Putamen (tissue), 1 donor: ENCODE measurements at places on chromosomes 2 and 18.

DNA sequence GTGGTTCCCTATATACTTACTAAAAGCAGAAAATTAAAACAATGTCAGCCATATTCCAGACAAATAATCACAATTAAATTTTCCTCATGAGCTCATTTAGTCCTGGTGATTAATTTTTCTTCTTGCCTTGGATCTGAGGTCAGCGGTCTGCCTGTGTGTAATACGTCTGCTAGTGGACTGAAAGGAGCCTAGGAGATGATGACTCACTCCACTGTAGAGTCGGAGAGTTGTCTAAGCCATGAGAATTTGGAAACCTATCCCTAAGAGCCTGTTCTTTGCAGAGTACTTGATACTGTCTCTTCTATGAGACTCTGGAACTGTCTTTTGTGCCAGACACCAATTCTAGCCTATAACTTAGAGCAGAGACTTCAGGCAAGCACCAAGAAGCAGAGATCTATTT lies 94.2 kb upstream of the RAB27B start:
- no peak for DNase-seq

DNA sequence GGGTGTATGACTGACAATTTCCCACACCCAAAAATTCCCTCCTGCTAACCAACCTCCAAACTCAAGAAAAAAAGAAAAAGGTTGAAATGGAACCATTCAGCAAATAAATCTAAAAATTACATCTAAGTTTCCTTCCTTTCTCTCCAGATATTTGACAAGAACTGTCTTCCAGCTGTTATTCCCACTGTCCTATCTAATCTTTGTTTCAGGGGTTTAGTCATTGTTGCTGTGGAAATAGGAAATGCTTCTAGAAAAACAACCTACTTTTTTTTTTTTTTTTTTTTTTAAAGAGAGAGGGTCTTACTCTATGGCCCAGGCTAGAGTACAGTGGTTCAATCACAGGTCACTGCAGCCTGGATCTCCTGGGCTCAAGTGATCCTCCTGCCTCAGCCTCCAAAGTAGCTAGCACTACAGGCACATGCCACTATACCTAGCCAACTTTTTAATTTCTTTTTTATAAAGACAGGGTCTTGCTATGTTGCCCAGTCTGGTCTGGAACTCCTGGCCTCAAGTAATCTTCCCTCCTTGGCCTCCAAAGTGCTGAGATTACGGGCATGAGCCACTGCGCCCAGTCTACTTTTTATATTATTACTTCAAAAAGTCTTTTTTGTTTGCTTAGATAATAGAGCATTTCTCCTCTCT lies 88.1 kb downstream of the ITSN2 start:
- no peak for DNase-seq

- DNase-seq, result no peak
Measured at GRCh38 chr2:189995679-189996078, 66.8 kb downstream of the MSTN start.

DNA sequence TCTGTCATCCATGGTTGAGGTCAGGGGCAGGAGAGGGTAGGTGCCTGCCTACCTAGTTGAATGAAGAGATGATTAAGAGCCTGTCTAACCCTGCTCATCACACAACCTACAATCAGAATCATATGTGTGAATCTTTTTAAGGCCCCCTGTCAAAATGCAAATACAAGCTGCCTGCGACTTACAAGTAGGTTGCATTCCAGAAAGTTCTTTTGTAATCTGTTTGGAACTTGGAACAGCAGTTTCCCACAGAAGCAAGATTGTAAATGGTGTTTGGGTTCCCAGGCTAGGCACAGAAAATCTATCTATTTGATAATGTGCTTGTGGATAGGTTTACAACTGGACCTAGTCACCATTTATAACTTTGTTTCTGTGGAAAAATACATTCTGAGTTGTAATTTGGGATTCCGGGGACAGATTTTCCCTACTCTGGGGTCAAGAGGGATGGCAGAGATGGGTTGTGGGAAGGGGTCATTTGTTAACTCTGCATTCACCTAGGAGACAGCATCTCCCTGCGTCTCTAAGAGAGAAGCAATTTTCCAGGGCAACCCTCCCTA lies 4.4 kb downstream of the LIPG start:
- DNase-seq, result no peak

- DNase-seq, result no peak
Measured at GRCh38 chr18:14970027-14970426, 222.1 kb downstream of the ANKRD30B start.

GRCh38 chr2:215699700-215700538 lies 264.1 kb upstream of the FN1 start:
- DNase-seq, result no peak

DNA sequence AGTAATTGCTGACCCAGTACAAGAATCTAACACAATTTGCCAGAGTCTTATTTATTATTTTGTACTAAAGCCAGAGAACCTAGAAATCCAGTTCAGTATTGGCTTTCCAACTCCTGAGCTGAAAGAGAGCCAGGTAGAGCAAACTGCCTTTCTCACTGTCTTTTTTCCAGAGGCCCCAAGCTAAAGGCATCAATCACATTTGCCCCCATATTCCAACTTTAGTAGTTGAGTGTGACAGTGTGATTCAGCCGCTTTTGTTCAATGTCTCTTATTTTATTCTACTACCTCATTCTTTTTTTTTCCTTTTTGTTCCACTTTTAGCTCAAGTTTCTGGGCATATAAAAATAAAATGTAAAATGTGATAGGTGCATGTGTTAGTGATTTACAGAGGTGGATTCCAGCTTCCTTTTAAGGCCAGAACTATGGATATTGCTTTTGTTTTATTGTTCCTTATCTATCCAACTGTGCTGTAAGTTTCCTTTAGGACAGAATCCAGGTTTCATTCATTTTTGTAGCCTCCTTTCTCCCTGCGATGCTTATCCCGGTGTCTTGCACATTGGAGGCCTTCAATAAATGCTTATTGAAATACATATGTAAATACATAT lies 153.0 kb downstream of the ZEB2 start:
- DNase-seq, result no peak

GRCh38 chr2:68244456-68244855 lies 7.9 kb downstream of the PPP3R1 start:
- DNase-seq, result no peak

DNA sequence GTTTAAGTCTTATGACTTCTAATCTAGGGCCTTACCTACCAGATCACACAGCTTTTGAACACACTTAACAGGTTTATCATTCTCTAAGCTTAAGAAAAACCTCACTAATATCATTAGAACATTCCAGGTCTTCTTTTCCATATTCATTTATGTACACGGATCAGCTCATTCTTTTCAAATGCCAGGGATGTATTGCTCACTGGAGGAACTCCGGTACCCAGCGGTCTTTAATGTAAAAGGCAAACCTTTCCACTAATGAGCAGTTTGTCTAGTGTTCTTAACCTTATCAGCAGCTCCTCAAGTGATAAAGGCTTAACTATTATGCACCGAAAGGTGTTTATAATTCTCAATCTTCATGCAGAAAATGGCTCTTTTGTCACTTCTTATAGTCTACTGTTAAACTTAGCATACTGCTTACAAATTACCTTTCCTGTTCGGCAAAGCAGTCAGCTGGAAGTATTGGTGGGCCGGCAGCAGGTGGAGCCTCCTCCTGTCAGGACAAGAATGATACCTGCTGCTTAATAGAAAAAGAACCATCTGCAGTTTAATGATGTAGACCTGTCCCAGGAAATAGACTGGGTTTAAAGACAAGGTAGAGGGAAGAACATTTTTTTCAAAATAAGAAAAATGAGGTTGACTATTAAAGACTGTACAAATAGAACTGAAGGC lies 142.7 kb downstream of the FIGN start:
- no peak for DNase-seq
